ENCODE measurements at places on chromosomes 5 and 9.

GRCh38 chr5:43195670-43196265 lies 3.7 kb downstream of the NIM1K start:
- peaks cover 38% of the 10 kb centered on the region for H3K4me1 ChIP-seq
- DNase-seq, result no peak
- H3K4me3 ChIP-seq, result no peak overlapping the region
- H3K36me3 ChIP-seq, result no peaks in the 10 kb centered on the region
- peaks cover 19% of the 10 kb centered on the region for H3K27me3 ChIP-seq
- H3K27ac ChIP-seq, result peak overlapping the region; percentile 11

DNA sequence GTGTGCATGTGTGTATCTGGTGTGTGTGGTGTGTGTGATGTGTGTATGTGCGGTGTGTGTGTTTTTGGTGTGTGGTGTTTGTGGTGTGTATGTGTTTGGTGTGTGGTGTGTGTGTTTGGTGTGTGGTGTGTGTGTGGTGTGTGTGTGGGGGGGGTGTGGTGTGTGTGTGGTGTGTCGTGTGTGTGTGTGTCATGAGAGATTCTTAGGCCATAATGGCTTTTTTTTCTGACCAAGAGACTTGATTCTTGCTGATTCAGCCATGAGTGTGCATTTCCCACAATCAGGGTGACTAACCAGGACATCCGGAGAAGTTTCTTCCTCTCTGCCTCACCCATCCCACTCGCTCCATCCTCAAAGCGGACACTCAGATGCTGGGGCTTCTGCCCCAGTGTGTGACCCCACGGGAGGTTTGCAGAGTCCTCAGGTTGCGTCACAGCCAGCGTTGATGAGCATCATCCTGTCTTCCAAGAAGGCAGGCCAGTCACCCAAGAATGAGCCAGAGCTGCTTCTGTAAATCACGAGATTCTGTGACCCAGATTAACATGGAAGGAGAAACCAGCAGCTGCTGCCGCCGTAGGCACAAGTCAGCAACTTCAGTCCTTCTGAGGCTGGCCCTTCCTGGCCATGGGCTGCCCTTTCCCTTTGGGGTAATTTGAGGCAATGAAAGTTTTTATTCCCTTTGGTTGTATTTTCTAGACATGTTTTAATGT lies 12.5 kb upstream of the CTSL start:
- H3K36me3 ChIP-seq, result peaks cover 2% of the 10 kb centered on the region
- H3K4me1 ChIP-seq, result peaks cover 34% of the 10 kb centered on the region
- no peak overlapping the region for H3K27ac ChIP-seq
- H3K4me3 ChIP-seq, result no peak overlapping the region

- no peaks in the 10 kb centered on the region for H3K27me3 ChIP-seq
- H3K27ac ChIP-seq, result peak overlapping the region; percentile 93
Observed at GRCh38 chr5:76548525-76549229, 74.5 kb downstream of the F2RL2 start.

- H3K27me3 ChIP-seq, result peaks cover 5% of the 10 kb centered on the region
- DNase-seq, result no peak
- no peak overlapping the region for H3K4me3 ChIP-seq
- no peaks in the 10 kb centered on the region for H3K4me1 ChIP-seq
Observed at GRCh38 chr9:38216572-38216971, 147.5 kb upstream of the SHB start.

GRCh38 chr5:141919218-141920119 lies 4.2 kb upstream of the DELE1 start:
- peaks cover 3% of the 10 kb centered on the region for H3K36me3 ChIP-seq
- DNase-seq, result no peak
- no peak overlapping the region for H3K27ac ChIP-seq
- no peak overlapping the region for H3K4me3 ChIP-seq
- peaks cover 26% of the 10 kb centered on the region for H3K27me3 ChIP-seq

DNA sequence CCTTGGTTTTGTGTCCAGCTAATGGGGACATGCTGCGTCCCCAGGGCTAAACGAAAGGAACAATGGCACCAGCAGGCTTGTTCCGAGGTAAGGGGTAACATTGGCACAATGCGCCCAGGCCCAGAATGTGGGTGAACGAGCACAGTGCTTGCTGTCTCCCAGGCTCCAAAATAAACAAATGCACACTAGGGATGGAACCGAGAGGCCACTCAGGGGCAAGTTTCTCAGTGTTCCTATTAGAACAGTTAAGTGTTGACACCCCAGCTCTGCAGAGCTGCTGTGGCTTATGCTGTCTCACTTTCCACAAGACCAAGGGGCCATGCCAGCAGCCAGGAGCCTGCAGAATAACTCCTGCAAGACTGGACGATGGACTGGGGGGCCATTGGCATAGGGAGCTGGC lies 492.4 kb downstream of the GADD45G start:
- H3K36me3 ChIP-seq, result no peaks in the 10 kb centered on the region
- DNase-seq, result no peak
- H3K27ac ChIP-seq, result no peak overlapping the region
- peaks cover 22% of the 10 kb centered on the region for H3K4me1 ChIP-seq
- H3K27me3 ChIP-seq, result peaks cover 22% of the 10 kb centered on the region

GRCh38 chr5:107154593-107154992 lies 516.1 kb downstream of the EFNA5 start:
- no peaks in the 10 kb centered on the region for H3K4me1 ChIP-seq
- no peak overlapping the region for H3K27ac ChIP-seq
- peaks cover 2% of the 10 kb centered on the region for H3K27me3 ChIP-seq
- no peak overlapping the region for H3K4me3 ChIP-seq
- DNase-seq, result no peak

GRCh38 chr5:74630453-74631066 lies 10.0 kb downstream of the ENC1 start:
- no peaks in the 10 kb centered on the region for H3K36me3 ChIP-seq
- H3K27me3 ChIP-seq, result peaks cover 2% of the 10 kb centered on the region
- H3K27ac ChIP-seq, result no peak overlapping the region
- DNase-seq, result no peak
- H3K4me1 ChIP-seq, result peaks cover 27% of the 10 kb centered on the region

DNA sequence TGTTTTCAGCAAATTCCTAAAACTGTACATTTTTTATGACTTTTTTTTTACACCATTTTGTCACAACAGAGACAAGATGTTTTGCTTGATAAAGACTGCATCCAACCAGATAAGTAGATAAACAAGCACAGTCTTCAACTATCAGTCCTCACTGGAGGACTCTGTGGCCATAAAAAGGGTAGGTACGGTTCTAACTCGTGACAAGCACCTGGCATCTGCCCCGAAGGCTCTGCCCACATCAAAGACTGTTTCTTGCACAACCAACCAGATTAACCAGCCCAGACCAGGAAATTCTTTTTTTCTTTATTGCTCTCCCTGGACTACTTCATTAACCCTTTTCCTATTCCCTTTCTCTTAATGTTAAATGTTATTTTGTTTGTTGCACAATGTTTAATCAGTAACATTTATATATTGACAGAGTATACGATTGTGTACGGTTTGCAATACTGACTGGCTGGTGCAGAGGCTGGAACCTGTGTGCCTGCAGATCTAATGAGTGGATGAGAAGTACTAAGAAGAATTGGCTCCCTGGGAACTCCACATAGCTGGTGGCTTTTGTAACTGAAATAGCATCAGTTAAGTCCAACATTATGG lies 74.1 kb downstream of the SERINC5 start:
- peak overlapping the region; percentile 85 for H3K27ac ChIP-seq
- peak overlapping the region; percentile 62 for H3K4me3 ChIP-seq

- peaks cover 2% of the 10 kb centered on the region for H3K27me3 ChIP-seq
- H3K36me3 ChIP-seq, result no peaks in the 10 kb centered on the region
- DNase-seq, result no peak
- no peak overlapping the region for H3K27ac ChIP-seq
- peaks cover 6% of the 10 kb centered on the region for H3K4me1 ChIP-seq
- H3K4me3 ChIP-seq, result no peak overlapping the region
Observed at GRCh38 chr5:175246889-175247520, 197.0 kb downstream of the DRD1 start.

- no peak for DNase-seq
- H3K27me3 ChIP-seq, result no peaks in the 10 kb centered on the region
- no peak overlapping the region for H3K4me3 ChIP-seq
- no peaks in the 10 kb centered on the region for H3K4me1 ChIP-seq
- no peak overlapping the region for H3K27ac ChIP-seq
Observed at GRCh38 chr9:13689925-13690324, 410.4 kb upstream of the MPDZ start.

DNA sequence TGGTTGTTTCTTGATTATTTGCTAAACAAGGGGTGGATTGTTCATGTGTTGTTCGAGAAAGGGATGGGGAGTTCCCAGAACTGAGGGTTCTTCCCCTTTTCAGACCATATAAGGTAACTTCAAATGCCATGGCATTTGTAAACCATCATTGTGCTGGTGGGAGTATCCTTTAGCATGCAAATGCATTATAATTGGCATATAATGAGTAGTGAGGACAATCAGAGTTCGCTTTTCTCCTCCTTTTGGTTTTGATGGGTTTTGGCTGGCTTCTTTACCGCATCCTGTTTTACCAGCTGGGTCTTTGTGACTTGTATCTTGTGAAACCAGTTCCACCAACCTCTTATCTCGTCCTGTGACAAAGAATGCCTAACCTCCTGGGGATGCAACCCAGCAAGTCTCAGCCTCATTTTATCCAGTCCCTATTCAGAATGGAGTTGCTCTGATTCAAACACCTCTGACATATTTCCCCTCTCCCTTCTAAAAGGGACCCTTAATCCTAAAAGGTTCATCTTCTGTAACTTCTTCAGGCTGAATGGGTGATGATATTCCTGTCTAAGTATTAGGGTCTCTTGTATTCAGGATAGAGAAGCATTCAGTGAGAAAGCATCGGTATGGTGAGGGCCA lies 8.7 kb upstream of the FBN2 start:
- H3K36me3 ChIP-seq, result no peaks in the 10 kb centered on the region
- no peaks in the 10 kb centered on the region for H3K27me3 ChIP-seq
- no peak overlapping the region for H3K4me3 ChIP-seq
- H3K27ac ChIP-seq, result no peak overlapping the region
- H3K4me1 ChIP-seq, result no peaks in the 10 kb centered on the region

GRCh38 chr9:113456235-113456634 lies 7.3 kb upstream of the RGS3 start:
- peaks cover 6% of the 10 kb centered on the region for H3K27me3 ChIP-seq
- H3K4me3 ChIP-seq, result no peak overlapping the region
- no peak for DNase-seq
- no peak overlapping the region for H3K27ac ChIP-seq
- H3K36me3 ChIP-seq, result no peaks in the 10 kb centered on the region

DNA sequence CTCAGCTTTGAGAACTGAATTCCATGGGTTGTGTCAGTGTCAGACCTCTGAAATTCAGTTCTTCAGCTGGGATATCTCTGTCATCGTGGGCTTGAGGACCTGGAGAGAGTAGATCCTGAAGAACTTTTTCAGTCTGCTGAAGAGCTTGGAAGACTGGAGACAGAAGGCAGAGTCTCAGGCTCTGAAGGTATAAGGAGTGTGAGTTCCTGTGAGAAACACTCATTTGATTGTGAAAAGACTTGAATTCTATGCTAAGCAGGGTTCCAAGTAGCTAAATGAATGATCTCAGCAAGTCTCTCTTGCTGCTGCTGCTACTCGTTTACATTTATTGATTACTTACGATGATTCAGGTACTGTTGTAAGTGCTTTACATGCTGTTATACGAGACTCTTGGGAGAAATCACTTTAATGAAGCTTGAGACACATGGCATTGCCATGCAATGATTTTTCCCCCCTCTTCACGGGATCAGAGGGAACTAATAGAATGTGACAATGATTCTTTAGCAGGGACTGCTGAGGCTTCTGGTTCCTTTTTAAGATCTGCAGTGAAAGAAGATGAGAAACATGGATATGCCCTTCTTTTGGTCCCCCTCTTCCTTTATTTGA lies 63.8 kb downstream of the PTTG1 start:
- H3K4me3 ChIP-seq, result no peak overlapping the region
- peaks cover 64% of the 10 kb centered on the region for H3K36me3 ChIP-seq
- H3K27me3 ChIP-seq, result no peaks in the 10 kb centered on the region
- peak overlapping the region; percentile 16 for H3K27ac ChIP-seq
- H3K4me1 ChIP-seq, result peaks cover 63% of the 10 kb centered on the region

DNA sequence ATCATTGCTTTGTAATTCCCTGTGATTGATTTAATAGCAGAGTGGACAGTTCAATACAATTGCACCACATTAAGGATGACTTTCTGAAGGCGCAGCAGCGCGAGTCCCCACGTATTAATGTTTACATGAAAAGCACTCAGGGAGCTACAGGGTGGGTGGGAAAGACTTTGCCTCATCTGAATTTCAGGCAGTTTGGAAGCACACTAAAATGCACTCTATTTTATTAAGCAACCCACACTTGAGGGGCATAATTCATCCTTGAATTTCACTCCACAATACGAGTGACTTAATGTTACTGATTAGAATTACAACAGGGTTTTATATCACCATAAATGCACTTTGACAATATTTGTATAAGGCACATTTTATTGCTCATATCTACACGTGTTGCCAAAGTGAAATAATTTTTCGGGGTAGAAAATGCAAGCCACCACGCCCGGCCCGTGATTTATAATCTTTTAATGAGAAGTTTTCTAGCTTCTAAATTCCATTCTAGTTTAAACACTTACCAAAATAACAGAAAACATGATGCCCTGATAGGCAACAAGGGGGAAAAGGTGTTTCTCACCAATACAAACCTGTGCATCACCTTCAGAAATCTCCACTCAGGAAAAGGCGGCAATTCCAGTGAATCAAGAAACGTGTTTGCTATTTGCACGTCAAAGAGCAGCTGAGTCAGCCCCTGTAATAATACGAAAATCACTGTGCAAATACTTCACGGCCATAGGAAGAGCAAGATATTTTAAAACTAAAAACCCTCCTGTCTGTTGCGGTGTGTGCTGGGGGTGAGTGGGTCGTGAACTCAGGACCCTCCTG lies 40.5 kb downstream of the IRX4 start:
- no peak overlapping the region for H3K27ac ChIP-seq
- H3K27me3 ChIP-seq, result no peaks in the 10 kb centered on the region
- H3K4me1 ChIP-seq, result no peaks in the 10 kb centered on the region
- H3K36me3 ChIP-seq, result no peaks in the 10 kb centered on the region
- DNase-seq, result no peak
- H3K4me3 ChIP-seq, result no peak overlapping the region

DNA sequence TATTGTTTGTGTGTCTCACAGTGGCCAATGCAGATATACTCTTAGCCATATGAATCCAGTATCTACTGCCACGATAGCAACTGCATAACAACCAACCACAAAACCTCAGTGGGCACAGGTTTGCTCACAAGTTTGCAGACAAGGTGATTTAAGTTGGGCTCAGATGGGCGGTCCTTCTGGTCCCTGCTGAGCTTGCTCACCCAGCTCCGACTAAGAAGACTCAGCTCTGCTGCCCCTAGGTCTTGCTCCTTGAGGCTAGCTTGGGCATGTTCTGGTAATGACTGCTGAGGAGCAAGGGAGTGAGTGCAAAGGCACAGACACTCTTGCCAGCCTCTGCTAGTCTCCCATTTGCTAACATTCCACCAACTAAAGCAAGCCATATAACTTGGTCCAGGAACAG lies 52.6 kb downstream of the MTX3 start:
- H3K4me3 ChIP-seq, result no peak overlapping the region
- no peaks in the 10 kb centered on the region for H3K4me1 ChIP-seq
- H3K27ac ChIP-seq, result no peak overlapping the region
- no peaks in the 10 kb centered on the region for H3K36me3 ChIP-seq

DNA sequence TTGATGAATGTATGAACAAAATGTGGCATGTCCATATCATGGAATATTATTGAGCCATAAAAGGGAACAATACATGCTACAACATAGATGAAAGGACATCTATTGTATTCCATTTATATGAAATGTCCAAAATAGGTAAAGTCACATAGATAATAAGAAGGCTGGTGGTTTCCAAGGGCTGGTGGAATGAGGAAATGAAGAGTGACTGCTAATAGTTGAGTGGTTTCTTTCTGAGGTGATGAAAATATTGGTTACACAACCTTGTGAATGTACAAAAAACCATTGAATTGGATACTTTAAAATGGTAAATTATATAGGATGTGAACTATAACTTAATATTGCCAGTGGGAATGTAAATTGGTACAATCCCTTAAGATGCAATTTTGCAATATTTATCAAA lies 5.2 kb downstream of the ARSB start:
- H3K4me1 ChIP-seq, result peaks cover 37% of the 10 kb centered on the region
- peaks cover 5% of the 10 kb centered on the region for H3K27me3 ChIP-seq
- no peak overlapping the region for H3K27ac ChIP-seq
- DNase-seq, result no peak
- no peak overlapping the region for H3K4me3 ChIP-seq

Data from activated T-helper 1 cell treated with anti-CD3 and anti-CD28 coated beads, Interleukin-12 subunit alpha, Interleukin-12 subunit beta, Interleukin-2, Interleukin-4 antibody, amounts not matched to agents 30 ng/mL and 10 ng/mL and 1 ng/mL, durations not matched to agents 14 hours and 24 hours and 36 hours (primary cell).